Endothelial cell of umbilical vein (primary cell): ENCODE measurements at places on chromosomes 6 and 20.
A peak's percentile ranks its signal among the peaks of the same experiment; 100 is the strongest.

GRCh38 chr6:75893058-75893775 is 144.2 kb downstream of the MYO6 start:
- DNase-seq: peak; percentile 81

- DNase-seq: no peak
These were observed 67.1 kb downstream of the FYN start for GRCh38 chr6:111806165-111806547.

DNA sequence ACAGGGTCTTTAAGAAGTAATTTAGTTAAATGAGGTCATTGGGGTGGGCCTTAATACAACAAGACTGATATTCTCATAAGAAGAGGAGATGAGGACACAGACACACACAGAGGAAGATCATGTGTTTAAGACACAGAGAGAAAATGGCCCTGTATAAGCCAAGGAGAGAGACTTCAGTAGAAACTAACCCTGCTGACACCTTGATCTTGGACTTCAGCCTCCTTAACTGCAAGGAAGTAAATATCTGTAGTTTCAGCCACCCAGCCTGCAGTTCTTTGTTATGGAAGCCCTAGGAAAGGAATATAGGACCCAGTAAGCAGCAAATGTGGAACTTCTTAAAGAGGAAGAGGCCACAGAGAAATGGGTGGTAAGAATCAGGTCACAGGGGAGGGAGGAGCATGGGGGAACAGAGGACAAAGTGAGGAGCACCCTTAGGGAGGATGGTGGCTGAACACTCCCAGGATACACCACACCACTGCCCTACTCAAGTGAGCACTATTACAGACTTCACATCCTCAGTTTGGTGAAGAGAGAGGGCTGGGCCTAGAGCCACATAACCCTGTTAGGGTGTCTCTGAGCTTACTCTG is 762 bp downstream of the SIRPB1 start:
- DNase-seq: no peak

DNA sequence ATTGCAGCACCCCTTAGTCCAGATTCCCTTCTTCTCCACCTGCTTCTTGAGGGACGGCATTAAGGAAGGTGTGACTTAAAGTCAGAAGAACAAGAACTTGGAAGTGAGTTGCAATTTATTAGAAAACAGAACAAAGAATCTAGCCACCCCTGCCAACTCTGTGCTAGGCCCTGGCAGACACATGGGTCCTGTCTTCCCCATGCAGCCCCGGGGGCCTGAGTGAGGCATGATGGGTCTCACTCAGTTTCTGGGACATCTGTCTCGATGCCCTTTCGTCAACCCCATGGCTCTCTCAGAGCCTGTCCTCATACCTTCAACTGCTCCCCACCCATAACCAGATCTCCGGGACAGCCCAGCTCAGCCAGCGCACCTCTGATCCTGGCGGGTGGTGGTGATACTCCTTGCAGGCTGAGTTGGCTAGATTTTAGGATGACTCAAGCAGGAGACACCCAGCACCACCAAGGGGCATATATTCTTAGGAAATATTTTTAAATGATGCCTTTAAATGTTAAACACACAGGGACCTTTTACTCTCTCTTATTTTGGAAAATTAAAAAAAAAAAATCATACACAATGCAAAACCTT is 143.2 kb upstream of the RNF24 start:
- no peak for DNase-seq

GRCh38 chr20:23368316-23369071 is 6.5 kb downstream of the GZF1 start:
- DNase-seq: no peak

GRCh38 chr20:62659488-62660239 is 17.4 kb downstream of the SLCO4A1 start:
- DNase-seq: no peak

DNA sequence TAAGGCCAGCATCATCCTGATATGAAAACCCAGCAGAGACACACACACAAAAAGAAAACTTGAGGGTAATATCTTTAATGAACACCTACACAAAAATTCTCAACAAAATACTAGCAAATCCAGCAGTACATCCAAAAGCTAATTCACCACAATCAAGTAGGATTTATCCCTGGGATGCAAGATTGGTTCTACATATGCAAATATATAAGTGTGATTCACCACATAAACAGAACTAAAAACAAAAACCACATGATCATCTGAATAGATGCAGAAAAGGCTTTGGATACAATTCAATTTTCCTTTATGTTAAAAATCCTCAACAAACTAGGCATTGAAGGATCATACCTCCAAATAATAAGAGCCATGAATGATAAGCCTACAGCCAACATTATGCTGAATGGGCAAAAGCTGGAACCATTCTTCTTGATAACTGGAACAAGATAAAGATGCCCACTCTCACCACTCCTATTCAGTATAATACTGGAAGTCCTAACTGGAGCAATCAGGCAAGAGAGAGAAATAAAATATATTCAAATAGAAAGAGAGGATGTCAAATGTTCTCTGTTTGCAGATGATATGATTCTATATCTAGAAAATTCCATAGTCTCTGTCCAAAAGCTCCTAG is 33.9 kb upstream of the CLVS2 start:
- no peak for DNase-seq

- DNase-seq: no peak
These were observed 26.5 kb downstream of the FASTKD5 start for GRCh38 chr20:3133155-3133554.

DNA sequence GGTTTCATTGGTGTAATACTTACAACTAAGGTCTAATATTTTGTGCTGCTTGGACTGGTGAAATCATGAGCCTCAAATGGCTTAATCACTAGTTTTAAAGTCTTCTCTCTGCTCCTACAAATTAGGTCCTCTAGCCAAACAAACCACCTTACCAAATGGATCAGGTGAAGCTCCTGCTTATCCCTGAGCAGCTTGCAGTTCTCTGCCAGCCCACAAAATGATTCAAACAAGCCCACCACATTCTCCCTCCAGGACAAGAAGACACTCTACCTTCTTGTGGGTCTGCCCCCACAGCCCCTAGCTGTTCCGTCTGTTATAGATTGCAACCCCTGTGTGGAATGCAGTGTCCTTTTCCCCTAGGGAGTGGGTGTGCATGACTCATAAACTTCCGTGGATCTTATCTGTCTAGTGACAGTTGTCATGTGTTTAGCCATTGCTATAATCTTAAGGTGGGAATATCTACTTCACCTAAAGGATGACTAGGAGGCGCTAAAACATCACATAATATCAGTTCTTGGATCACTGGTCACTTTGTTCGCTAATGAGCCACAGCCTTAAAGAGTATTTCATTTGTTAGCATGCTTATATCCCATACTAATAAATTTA is 940.5 kb upstream of the MANEA start:
- no peak for DNase-seq

- no peak for DNase-seq
These were observed 21.8 kb upstream of the C20orf144 start for GRCh38 chr20:33640287-33640686.

GRCh38 chr20:7994809-7995208 is 24.8 kb downstream of the TMX4 start:
- no peak for DNase-seq

- no peak for DNase-seq
These were observed 11.8 kb upstream of the THBD start for GRCh38 chr20:23061262-23061661.

DNA sequence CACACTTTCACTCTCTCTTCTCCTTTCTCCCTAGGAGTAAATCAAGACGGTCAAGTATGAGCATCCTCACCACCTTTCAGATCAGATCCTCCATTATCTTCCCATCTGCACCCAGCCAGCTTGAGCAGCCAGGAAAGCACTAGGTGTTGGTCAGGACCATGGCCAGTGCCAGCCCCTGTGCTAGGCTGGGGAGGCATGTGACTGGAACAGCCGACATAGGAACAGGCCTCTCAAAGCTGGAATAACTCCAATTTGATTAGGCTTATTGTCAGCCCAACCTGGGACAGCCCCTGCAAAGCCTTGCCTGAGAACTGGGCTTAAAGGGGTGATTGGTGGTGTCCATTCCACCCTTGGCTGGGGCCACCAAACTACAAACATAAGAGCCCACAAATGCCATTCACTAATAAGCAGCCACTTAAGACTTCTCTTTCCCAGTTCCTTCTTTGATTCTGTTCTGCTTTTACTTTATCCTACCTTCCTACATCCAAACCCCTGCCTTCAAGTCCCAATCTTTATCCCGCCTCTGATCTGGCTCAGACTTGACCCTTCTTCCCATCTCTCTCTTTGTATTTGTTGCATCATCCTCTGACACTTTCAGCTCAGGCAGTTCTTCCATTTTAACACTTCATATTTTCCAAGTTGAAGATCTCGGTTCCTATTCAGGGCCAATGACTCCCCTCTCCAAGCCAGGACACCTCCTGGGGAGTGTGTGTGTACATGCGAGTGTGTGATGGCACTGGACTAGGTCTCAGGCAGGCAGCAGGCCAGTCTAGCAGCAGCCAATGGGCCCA is 4.5 kb upstream of the TREM2 start:
- peak; percentile 21 for DNase-seq

GRCh38 chr6:148516617-148517016 is 174.0 kb downstream of the SASH1 start:
- DNase-seq: no peak

DNA sequence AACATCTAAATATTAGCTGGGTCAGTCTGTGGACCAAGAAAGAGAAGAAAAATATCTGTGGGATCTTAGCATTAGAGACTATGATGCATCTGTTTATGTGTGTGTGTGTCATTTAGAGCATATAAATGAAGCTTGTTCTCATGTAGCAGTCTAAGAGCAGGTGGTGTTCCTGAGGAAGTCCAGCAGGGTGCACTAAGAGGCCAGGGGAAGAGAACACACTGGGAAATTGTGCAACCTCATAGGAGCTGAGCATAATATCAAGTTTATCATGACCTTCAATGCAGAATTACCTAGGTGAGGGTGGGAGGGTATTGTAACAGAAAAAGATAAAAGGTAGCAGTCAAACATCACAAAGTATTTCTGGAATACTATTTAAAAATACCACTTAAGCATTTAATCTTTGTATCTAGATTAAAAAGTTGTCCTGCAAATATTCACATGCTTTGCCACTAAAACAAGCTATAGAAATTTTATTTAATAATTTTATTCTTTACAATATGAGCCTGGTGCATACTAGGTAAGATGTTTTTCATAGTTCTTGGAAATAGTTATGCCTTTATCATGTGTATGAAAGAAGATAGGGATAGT is 80.5 kb downstream of the SMPDL3A start:
- peak; percentile 26 for DNase-seq

- DNase-seq: no peak
These were observed 59.5 kb downstream of the PLEKHG1 start for GRCh38 chr6:150659046-150659763.

DNA sequence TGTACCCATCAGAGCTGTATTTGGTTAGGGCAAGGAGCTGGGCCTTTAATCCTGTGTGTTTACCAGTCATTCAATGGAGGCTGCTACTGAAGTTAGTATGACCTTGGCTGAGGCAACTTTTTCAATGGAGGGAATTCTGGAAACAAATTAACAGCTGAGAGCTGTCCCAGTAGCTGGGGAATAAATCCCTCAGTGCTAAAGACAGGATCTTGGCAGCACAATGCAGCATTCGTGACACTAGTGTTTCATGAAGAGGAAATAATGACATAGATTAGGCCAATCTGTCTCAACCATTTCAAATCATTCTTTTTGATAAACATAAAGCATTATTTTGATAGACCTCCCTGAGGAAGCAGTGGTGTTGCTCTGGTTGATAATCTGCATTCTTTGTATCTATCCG is 42.9 kb downstream of the GRM1 start:
- no peak for DNase-seq

- DNase-seq: no peak
These were observed 36.7 kb downstream of the AGPAT4 start for GRCh38 chr6:161237176-161237575.

DNA sequence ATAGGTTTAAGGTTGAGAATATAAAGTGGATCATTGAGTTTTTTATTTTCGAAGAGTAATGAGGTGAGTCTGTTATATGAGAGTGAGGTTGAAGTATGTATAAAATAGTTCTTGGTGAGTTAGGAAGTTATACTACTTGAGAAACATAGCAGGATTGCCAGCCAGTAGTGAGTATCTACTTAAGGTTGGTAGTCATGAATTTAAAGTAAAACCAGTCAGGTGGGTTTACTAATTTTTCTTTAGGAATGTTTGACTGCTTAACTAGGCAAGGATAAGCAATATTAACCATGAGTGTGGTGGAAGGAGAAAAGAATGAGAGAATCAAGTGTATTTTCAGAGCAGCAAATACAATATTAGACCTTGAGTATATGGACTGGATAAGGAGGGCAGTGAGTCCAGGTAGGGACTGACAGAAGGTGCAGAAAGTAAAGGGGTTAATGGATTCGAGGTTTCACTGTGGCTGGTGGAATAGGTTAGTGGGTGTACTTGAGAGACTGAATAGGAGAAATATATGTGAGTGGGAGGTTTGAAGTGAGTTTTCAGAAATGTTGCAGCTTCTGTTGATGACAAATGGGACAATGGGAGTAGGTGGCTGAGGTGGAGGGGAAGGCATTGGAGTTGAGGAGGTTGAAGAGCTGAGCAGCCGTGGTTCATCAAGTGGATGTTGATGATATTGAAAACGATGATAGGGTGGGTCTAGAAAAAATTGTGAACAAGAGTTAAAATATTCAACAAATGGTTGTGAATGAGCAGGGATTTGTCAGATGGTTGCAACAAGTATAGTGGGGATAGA is 232.5 kb upstream of the ASCC3 start:
- DNase-seq: no peak

DNA sequence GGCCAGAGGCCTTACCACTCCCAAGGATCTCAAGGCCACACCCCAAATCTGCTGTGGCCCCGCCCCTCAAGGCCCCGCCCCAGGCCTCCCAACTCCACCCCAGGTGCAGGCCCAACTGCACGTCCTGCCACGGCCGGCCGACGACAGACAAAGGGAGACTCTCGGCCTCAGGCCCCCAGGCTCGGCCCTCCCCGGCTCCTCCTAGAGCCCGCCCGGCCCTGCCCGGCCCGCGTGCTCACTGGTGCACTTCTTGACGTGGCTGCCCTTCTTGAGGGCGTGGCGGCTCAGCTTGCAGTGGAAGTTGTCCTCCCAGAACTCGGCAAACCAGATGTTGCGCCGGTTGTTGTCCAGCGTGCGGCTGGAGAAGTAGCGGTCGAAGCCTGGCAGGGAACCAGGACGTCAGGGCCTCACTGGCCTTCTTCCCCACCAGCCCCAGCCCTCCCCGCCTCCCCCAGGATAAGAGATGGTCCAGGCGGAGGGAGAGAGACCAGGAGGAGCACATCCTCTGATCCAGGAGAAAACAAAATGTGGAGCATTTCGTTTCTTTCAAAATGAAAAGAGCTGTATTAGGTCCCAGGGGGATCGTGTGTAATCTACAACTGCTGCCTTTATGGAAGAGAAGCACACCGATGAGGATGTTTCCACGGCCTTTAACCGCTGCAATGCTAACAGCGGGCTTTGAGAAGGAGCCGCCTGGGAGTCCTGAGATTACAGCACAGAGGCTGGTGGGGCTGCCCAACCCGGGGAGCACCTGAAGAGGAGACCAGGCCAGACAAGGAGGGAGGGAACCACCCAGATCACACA is 89.4 kb downstream of the GRM4 start:
- DNase-seq: peak; percentile 9
